ENCODE measurements at places on chromosomes 3 and 15. TPM values are rescaled to one million over a fixed set of nuclear protein-coding genes. Genes with fewer than 3 reads are reported as not detected.

GRCh38 chr3:149790698-149791097 lies 1.7 kb downstream of the ANKUB1 start:
- DNase-seq: no peak

DNA sequence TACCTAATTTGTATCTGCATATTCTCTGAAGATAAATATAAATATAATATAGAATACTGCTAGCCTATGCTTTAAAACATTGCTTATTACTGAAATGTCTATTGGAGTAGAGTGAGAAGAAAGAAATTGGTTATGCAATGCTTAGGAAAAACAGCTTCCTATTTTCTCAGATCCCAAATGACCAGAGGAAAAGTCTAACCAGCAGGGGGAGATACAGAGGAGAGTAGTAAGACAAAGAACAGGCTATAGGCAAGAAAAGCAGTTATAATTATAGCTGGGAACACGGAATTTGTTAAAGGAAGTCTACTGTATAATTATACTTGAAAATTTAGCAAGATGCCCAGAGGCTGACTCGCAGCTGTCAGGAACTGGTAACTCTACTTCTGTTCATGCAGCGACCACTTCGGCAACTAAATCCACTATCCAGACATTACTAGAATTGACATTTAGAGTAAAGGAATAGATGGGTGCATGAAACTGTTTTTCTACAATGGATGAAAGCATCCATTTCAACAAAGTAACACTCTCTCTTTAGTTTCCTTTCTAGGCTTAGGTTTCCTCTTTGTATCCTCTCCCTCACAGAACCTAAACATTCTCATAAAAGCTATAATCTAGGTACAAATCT lies 97.2 kb downstream of the TBC1D5 start:
- DNase-seq: peak; percentile 21

Gene OXTR
- total RNA-seq: 2.0 TPM

DNA sequence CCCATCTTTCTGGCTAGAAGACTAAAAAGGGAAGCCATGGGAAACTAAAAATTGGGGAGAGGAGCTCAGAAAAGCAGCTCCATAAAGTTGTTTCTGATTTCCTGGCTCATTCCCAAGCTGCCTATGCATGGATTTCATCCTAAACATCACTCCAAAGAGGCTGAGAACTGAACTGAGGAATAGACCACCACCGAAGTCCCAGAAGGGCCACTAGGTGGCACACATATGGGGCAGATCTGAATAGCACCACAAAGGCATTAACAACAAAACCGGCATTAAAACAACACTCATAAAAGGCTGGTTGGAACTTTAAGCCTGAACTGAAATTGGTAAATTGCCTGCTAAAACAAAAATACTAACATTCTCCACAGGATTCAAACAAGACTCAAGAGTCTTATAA lies 106.3 kb downstream of the PLD1 start:
- DNase-seq: no peak

GRCh38 chr3:196666001-196666867 lies 26.7 kb downstream of the NRROS start:
- DNase-seq: peak; percentile 32

Gene FRMD4B
- 13.6 TPM for total RNA-seq

Measured in kidney epithelial cell (primary cell).